ENCODE measurements at places on chromosomes 13 and 19. TPM values are rescaled to one million over a fixed set of nuclear protein-coding genes. Genes with fewer than 3 reads are reported as not detected.
A peak's percentile ranks its signal among the peaks of the same experiment; 100 is the strongest.

DNA sequence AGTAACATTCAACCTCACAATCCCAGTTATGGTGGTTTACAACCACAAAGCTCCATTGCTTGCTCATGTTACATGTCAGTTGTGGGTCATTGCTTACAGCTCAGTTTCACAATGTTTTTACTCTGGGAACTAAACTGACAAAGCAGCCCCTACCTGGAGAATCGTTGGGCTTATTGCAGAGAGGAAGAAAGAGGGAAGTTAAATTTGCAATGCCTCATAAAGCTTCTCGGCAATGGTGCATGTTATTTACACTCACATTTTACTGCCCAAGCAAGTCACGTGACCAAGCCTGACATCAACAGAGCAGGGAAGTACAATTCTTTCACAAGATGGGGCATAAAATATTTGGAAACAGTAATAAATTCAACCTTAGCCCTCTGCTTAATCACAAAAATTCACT, 441.6 kb downstream of the TDRD3 start:
- DNase-seq, result no peak

GRCh38 chr19:6970021-6970420, 51.2 kb downstream of the MBD3L2B start:
- no peak for DNase-seq

DNA sequence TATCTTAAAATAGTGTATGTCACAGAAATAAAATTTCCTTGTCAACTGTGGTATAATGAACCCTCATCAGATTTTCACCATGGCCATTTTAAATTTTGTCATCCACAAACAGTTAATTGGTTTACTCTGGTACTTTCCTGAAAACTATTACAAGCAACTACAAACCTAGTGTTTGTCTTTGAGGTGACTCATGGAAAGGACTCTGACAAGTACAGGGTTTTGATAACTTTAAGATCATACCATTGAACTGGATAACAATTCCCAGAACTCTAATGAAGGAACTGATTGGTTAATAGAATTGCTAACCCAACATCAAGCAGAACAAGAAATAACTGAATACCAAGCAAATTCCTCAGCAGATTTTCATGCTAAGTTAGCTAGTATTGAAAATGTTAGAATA, 237.7 kb upstream of the IPO5 start:
- no peak for DNase-seq

GRCh38 chr19:18300930-18301717, 19.7 kb upstream of the JUND start:
- DNase-seq, result peak; percentile 87

DNA sequence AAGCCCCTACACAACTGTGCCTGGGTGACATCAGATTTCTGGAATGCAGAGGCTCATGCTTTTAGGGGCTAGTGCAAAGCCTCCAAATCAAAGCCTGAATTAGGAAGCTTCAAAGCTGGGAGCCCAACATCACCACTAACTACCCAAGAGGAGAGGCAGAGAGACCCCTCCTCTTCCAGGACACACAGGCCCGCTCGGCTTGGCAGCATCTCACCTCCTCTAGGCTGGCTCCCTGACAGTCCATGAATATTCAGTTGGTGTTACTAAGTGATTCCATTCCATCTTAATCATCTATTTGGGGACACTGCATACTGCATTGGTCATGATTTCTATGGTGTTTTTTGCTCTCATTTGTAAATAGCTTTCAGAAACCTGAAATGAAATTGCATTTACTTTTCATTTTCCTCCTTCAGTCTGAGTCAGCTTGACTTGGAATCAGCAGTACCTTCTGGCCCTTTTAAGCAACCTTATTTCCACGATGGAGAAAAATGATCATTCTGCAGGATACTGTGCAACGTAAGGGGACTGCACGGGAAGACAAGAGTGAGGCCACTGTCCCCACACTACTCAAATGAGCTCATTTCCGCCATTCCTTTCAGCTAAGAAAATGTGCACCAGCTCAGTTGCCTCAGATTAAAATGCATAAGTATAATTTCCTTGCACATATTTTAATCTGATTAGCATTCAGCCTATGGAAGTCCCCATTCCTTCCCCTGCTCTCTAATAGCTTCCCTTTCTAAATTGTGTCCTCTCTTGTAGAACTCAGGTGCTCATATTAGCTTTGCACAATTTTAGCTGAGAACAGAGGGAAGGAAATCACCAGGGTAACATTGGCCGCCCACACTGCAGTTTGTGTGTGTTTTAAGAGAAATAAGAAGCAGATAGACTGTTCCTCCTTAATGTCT, 219.9 kb downstream of the RFC3 start:
- no peak for DNase-seq

DNA sequence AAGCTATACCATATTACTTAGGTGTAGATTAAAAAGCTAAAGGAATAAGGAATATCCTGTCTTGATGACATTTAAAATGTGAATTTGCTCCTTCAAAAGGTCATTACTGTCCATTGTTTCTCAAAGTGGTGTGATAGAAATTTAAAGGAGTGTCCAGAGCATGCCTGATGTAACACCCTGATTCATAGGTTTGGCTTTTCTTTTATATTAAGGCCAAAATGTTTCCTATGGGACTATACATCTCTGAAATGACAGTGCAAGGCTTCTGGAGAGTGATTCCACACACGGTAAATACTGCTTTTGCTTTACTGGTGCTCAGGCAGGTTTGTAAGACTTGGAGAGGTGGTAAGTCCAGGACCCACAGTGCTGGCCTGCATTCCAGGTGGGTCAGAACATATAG, 289.9 kb downstream of the RFC3 start:
- DNase-seq, result no peak

- no peak for DNase-seq
These were observed 27.1 kb upstream of the CCNA1 start for GRCh38 chr13:36405151-36405550.

DNA sequence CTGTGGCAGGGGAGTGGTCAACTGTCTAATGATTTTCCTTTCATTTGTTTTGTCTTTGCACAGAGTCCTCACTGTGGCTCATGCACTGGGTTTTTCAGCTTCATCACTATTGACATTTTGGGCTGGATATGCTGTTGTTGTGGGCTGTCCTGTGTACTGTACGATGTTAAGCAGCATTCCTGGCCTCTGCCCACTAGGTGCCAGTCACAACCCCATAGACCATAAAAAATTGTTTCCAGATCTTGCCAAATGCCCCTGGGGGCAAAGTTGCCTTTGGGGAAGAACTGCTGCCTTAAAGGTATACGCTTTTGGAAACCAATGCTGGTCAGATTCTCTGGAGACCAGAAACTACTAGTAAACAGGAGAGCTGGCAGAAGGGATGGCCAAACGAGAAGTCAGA, 310.4 kb downstream of the SPRY2 start:
- peak; percentile 44 for DNase-seq

DNA sequence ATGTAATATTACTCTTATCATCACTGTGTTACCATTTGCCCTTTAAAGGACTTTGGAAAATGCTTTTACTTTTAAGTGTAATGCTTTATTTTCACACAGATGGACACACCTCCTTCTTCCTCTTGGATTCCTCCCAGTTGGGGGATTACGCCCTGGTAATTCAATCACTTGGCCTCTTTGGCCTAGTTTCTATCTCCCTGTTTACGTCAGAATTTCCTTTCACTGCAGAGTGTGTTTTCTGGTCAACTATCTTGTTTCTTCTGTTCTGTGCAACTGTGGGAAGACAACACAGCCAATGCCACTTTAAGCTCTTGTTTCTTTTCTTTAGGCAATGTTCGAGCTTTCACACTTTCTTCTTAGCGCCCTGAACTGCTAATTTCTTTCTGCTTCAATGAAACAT, 257.3 kb upstream of the MAB21L1 start:
- no peak for DNase-seq

GRCh38 chr19:58387338-58388174, 487 bp downstream of the RPS5 start:
- no peak for DNase-seq

Gene PLIN5
- total RNA-seq, result 64.6 TPM

Gene IZUMO1
- total RNA-seq, result 0.73 TPM

Data from Right ventricle myocardium superior (tissue), 1 donor.